ENCODE measurements at places on chromosomes 2 and 18. TPM values are rescaled to one million over a fixed set of nuclear protein-coding genes. Genes with fewer than 3 reads are reported as not detected.

Gene WDR54
- total RNA-seq, result 4.3 TPM

Gene ARHGAP25
- 3.1 TPM for total RNA-seq

Gene USP40
- 28.6 TPM for total RNA-seq

Gene CMPK2
- total RNA-seq, result 2.6 TPM

Gene SPP2
- not detected for total RNA-seq

Gene IL37
- total RNA-seq, result not detected

Gene IL1RL2
- total RNA-seq, result 8.1 TPM

Gene CSRNP3
- 1.2 TPM for total RNA-seq

Gene REG3G
- not detected for total RNA-seq

Gene BMP10
- total RNA-seq, result not detected

Gene ASNSD1
- 20.0 TPM for total RNA-seq

Gene CENPA
- 10.2 TPM for total RNA-seq

Gene CDKL4
- total RNA-seq, result 0.28 TPM

Gene RAB11FIP5
- 10.4 TPM for total RNA-seq

Gene UGT1A5
- total RNA-seq, result 0.68 TPM

Gene EPAS1
- 89.5 TPM for total RNA-seq

Measured in esophagus mucosa (tissue), 1 donor.